AG09309 (cell line): ENCODE measurements at places on chromosomes 6 and 20.

- no peak for DNase-seq
Measured at GRCh38 chr6:165820934-165821333, 157.9 kb upstream of the PDE10A start.

DNA sequence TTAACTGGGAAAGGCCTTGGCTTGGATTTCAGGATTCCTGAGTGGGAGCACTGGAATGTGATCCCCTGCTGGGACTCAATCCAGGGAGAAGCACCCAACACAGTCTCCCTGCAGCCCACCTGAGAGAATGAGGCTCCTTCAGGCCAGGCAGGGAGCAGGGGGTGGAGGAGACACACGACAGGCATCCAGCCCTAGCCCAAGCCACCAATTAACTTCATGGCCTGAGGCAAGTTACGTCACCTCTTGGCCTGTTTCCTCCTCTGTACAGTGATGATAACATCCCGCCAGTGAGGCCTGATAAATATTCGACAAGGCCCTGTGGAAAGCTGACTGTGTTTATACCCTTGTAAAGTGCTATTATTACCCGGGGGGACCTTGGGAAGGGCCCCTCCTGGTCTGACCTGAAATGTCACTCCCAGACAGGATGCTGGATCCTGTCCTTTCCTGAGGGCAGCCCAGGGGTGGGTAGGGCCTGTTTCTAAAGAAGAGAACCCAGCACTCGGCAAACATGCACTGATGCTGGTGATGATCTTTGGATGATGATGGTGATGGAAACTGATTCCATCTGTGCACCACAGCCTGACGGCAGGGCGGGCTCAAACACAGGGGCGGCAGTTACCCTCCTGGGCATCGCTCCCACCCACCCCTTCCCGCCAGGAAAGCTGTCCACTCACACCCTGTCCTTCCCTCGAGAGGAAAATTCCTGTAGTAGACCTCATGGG, 12.4 kb downstream of the FRS3 start:
- DNase-seq: peak; percentile 75

GRCh38 chr20:58102261-58102660, 126.2 kb downstream of the ANKRD60 start:
- DNase-seq: no peak

DNA sequence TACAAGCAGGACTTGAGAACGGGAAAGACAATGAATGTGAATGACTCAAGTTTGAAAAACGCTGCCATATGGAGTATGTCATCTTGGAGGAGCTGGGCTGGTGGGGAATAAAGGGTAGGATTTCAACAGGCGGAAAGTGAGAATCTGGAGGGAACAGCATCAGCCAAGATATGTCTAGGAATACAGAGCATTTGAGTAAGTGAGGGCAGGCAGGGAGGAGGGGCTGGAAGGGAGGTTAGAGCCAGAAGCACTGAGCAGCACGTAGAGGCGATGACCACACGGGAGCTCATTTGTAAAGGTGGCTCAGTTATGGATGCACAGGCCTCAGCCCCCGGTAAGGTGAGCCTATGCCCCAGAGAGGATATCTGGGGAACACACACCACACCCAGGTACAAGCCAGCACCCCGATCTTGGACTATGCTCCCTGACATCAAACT, 115.1 kb downstream of the ZMYND8 start:
- DNase-seq: peak; percentile 79

DNA sequence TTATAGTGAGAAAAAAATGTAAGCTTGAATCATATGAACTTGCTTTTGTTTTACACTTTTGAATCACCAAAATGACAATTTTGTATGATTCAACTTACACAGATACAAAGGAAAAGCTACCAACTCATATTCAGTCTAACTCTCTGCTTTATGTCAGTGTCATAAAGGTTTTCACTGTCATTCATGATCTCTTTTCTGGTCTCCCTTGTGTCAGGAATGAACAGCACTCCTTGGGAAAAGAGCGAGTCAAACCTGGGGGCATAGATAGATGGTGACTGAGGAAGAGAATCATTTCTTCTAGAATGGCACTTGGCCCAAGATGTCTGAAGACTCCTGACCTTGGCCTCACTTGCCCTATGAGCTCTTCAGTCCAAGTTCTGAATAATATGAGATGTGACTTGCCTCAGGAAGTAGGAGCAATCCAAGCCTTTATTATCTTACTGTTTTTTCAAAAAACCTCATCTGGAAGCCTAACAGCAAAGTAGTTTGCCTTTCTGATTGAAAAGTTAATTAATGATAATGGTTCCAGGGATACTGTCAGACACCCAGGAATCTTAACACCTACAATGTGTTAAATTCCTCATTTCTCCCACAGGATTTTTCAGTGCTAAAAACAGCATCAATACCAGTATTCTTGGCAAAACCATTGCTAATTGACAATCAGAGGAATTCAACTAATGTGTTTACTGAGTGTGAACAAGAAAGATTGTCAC, 270.0 kb upstream of the HSF2 start:
- no peak for DNase-seq

DNA sequence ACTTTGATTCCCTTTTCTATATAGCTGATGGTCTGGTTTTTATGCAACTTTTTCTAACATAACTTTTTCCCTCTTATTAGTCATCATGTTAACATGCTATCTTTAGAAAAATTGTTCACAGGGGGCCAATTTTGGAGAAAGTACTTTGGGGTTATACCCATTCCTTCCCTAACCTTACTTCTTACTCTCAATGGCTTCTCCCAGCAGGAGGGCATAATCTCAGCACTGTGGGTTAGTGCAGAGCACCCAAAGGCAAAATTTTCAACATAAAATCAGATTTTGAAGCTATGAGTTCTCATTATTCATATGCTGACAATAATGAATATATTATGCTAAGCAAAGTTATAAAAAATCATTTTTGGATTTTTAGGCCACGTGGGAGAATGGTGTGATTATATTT, 299.2 kb downstream of the SLC35F1 start:
- no peak for DNase-seq

DNA sequence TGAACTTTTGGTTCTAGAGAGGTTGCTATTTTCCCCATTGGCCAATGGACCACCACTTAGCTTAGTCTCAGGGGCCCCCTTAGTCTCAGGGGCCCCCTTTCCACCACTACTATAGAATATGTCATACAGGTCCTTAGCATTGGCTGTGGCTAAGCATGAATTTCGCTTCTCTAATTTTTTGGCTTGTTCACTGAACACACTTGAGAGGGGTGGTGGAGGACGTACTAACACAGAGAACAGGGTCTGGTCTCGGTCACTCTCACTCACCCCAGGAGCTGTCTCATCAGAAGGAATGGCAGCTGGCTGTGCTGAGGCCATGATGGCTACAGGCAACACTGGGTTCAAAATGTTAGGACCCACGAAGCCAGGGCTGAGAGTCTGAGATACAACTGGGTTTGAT, 30.3 kb downstream of the ZNF318 start:
- DNase-seq: no peak

DNA sequence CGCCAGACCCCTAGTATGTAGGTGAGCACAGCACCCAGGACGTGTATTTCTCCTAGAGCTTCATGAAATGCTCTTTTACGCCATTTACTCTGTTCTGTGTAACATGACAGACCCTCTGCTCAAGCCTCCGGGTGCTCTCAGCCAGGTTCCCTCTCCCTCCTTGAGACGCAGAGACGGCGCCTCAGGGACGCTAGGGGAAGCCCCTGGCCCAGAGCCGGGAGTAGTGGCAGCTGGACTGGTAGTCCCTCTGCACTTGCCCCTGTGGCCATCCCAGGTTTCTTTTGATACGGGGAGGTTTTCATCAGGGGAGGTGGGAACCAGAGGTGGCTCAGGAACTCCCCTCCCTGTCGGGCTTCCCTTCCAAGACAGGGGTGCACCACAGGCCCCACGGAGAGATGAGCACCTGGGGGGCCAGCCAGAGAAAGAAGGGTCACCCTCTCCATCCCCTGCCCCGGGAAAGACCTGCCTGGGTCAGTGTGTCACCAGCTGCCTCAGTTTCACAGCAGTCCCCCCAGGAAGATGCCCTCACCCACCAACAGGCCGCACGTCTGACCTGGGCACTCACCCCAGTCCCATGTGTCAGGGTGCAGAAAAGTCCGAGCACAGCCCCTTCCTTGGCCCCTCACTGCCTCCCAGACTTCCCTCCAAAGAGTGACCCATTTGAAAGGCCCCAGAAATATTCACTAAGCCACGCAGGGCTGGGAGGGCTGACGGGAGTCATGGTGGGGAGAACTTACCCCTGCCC, 58.1 kb upstream of the AFDN start:
- no peak for DNase-seq

- DNase-seq: no peak
Measured at GRCh38 chr6:54920628-54921027, 74.1 kb downstream of the FAM83B start.
